ENCODE measurements at places on chromosomes 2 and 18. TPM values are rescaled to one million over a fixed set of nuclear protein-coding genes. Genes with fewer than 3 reads are reported as not detected.

DNA sequence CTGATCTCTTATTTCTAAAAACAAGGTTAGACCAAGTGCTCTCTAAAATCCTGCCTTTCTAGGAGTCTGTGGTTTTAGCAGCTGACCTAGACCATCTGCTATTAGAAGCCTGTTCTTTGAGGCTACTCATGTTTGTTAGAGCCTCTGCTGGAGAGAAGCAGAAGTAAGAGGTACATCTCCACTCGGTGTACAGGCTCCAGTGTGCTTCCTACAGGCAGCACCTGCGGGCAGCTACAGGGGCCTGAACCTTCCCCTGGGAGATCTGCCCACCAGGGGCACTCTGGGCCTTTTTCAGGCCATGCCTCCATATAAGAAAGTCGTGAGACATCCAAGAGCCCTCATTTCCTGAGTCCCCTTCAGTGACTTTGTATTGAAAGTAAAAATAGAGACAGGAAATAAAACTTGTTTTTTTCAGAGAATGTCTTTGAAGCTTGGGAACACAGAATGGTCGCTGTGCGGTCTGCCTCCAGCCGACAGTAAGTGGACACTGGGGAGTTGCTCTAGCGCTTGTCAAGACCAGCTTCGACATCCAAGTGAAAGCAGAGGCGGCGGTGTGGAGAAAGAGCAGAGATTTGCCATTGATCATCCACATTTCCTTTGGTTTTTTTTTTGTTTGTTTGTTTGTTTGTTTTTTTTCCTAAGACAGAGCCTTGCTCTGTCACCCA is 31.7 kb downstream of the ONECUT2 start:
- no peak overlapping the region for H3K4me3 ChIP-seq
- no peaks in the 10 kb centered on the region for H3K27me3 ChIP-seq
- no peaks in the 10 kb centered on the region for H3K36me3 ChIP-seq
- H3K4me1 ChIP-seq: no peaks in the 10 kb centered on the region
- no peak for DNase-seq

DNA sequence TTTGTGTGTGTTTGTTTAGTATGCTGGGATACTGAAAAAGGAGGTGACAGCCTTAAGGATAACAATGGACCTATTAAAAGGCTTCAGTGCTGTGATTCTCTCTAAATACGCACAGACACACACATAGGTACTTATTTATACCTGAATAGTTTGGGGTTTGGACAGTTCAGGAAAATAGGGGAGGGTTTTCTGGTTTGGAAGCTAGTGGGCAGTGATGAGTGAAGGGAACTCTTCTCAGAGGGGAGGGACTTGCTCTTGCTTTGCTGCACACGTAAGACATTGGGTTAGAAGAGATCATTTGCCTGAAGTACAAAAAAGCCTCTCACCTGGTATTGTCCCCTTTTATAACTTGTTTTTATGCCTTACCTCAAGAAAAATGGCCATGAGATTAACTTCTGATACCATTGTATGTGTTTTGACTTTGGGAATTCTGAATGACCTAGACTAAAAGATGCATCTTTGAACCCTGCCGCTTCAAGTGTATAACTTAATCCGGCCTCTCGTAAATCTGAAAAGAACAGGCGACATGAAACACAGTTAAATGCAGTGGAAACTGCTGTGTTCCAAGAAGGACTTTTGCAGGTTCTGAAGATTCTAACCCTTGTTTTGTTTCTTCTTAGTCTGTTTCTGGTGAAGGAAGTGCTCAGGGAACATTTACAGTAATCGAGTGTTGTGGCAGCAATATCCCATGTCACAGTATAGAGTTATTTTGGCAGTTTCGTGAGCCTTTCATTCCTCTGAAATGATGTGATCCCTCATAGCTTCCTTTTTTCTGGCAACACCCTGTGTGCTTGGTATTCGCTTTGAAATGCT is 2.5 kb downstream of the CRIM1 start:
- peak; percentile 64 for DNase-seq
- H3K4me3 ChIP-seq: peak overlapping the region; percentile 75
- peaks cover 19% of the 10 kb centered on the region for H3K27me3 ChIP-seq
- H3K27ac ChIP-seq: no peak overlapping the region
- H3K4me1 ChIP-seq: peaks cover 40% of the 10 kb centered on the region

Gene UNC80
- 0.93 TPM for total RNA-seq

DNA sequence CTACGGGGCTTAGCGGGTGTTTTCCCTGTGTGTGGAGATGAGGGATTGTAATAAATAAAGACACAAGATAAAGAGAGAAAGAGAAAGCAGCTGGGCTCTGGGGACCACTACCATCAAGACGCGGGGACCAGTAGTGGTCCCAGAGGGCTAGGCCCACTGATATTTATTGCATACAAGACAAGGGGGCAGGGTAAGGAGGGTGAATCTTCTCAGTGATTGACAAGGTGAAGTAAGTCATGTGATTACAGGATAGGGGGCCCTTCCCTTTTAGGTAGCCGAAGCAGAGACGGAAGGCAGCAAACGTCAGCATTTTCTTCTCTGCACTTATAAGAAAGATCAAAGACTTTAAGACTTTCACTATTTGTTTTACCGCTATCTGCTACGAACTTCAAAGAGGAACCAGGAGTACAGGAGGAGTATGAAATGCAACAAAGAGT is 4.5 kb upstream of the GAL3ST2 start:
- peaks cover 36% of the 10 kb centered on the region for H3K4me1 ChIP-seq
- H3K4me3 ChIP-seq: no peak overlapping the region
- no peak for DNase-seq
- H3K27ac ChIP-seq: peak overlapping the region; percentile 75
- H3K27me3 ChIP-seq: no peaks in the 10 kb centered on the region

Gene CCL20
- total RNA-seq: not detected

DNA sequence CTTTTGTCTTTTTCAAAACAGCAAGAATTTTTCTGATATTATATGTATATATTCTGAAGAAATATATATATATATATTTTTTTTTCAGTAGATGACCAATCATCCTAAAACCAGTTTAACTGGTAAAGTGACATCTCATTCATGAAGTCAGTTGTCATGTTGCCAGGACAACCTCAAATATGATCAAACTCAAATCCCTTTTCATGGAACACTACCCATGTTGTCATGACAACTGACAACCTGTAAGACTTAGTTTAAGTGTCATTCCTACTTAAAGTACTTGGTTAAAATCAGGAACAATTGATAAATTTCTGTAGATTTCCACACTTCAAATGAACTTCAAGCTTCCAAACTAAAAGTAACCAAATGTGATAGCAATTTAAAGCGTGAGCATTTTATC is 101.8 kb upstream of the ERBB4 start:
- no peaks in the 10 kb centered on the region for H3K27me3 ChIP-seq
- peaks cover 12% of the 10 kb centered on the region for H3K4me1 ChIP-seq
- no peak overlapping the region for H3K4me3 ChIP-seq
- no peak for DNase-seq
- no peak overlapping the region for H3K27ac ChIP-seq

DNA sequence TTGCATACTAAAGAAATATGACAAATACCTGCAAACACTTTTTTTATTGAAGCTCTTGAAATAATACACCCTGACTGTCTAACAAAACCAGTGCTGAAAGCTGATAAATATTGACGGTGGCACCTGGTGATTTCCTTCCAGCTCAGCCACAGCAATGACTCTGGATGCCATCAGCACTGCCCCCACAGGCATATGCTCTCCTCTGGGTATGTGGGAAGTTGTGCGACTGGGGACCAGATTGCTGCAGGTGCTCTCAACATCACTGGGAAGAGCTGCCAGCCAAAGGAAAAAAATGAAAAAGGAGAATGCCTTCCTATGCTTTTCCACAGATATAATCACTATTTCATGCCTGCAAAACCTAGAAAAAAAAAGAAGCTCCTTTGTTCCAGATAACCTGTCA is 141.5 kb downstream of the PIGN start:
- no peak for DNase-seq
- no peak overlapping the region for H3K4me3 ChIP-seq
- H3K27ac ChIP-seq: no peak overlapping the region
- H3K36me3 ChIP-seq: no peaks in the 10 kb centered on the region

GRCh38 chr2:28449488-28450395 is 46.1 kb upstream of the PLB1 start:
- no peaks in the 10 kb centered on the region for H3K27me3 ChIP-seq
- H3K4me1 ChIP-seq: peaks cover 3% of the 10 kb centered on the region
- H3K36me3 ChIP-seq: no peaks in the 10 kb centered on the region
- DNase-seq: no peak

- H3K27me3 ChIP-seq: no peaks in the 10 kb centered on the region
- H3K4me3 ChIP-seq: no peak overlapping the region
- H3K27ac ChIP-seq: no peak overlapping the region
- no peak for DNase-seq
Measured at GRCh38 chr2:145116056-145116455, 596.1 kb upstream of the ZEB2 start.

Gene CAPN13
- total RNA-seq: not detected
